Right lung (tissue), 10 donors: ENCODE measurements at places on chromosomes 6 and 20. TPM values are rescaled to one million over a fixed set of nuclear protein-coding genes. Genes with fewer than 3 reads are reported as not detected.

DNA sequence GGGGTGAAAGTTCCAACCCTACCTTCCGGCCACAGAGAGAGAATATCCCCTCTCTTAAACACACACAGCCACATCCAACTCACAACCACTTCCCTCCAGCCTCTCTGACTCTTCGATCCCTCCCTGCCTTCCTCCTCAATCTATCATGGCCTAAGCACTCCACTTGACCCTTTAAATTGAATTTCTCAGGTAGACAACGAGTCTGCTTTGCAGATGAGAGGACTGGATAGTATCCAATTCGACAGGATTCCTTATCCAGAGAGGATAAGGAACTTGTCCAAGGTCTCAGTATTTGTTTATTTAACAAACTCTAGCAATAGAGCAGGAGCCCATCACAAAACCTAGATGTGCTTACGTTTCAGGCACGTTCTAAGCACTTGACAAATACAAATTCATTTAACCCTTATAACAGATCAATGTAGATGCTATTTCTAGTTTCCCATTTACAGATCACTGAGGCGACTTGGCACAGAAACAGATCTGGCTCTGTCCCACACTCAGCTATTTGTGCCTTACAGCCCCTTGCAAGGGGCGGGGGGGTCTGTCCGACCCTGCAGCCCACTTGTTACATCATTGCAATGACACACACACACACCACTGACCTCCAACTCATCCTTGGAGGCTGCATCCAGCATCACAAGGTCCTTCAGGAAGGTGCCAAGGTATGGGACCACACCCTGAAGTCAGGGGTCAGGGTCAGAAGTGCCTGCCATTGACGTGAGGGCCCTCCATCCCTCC, 4.5 kb downstream of the RGL2 start:
- DNase-seq: no peak

Gene TFAP2C
- polyA plus RNA-seq: 3.2 TPM

- DNase-seq: no peak
Measured at GRCh38 chr6:2716936-2717700, 33.6 kb downstream of the MYLK4 start.

- no peak for DNase-seq
Measured at GRCh38 chr6:136717716-136717990, 74.6 kb downstream of the MAP3K5 start.

DNA sequence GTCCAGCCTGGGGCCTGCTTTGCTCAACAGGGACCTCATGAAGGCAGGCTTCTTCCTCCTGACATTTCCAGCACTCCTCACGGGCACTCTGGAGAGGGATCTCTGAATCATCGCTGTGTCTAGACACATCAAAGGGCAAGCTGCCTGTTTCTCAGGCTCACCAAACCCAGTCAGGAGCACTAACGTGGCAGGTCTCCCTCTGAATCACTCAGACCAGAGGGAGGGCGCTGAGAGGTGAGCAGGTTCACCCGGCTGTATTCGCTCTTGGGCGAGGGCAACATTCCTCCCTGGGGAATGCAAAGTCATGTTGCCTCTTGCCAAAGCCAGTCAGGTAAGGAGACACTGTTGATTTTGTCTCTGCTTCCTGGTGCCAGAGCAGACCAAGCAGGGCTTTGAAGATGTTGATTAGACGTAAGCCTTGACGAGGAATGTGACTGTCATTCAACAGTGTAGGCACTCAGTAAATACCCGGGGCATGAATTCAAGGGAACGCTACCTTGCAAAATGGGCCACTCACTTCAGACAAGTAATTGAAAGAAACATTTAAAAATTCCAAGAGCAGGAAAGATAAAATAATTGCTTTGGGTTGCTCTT, 50.1 kb downstream of the CYP24A1 start:
- peak; percentile 41 for DNase-seq

DNA sequence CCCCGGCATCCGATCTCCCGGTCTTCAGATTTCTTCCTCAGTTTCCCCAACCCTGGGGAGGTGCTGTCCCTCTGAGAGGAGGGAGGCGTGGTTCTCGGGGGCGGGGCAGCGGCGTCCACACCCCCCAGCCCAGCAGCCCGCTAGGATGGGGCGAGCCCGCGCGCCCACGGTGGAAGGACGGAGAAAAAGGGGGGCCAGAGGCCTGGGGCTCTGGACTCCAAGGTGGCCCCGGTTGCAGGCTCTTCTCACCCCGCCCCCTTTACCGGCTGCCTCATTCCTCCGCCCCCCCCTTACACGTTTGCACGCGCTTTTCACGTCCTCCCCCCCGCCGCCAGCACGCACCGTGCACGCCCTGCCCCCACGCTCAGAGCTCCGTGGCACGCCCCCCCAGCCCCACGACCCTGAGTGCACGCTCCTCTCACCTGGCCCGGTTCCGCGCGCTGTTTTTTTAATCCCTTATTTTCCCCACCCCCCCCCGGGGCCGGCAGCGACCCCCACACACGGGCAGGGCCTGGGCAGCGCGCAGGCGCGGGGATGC, 402 bp downstream of the ZBTB12 start:
- peak; percentile 38 for DNase-seq
